ENCODE measurements at places on chromosomes 13 and 19. TPM values are rescaled to one million over a fixed set of nuclear protein-coding genes. Genes with fewer than 3 reads are reported as not detected.

GRCh38 chr19:41316306-41316920 is 6.4 kb downstream of the CCDC97 start:
- H3K27ac ChIP-seq = no peak overlapping the region
- H3K4me3 ChIP-seq = no peak overlapping the region
- no peak for DNase-seq
- H3K36me3 ChIP-seq = peaks cover 73% of the 10 kb centered on the region

DNA sequence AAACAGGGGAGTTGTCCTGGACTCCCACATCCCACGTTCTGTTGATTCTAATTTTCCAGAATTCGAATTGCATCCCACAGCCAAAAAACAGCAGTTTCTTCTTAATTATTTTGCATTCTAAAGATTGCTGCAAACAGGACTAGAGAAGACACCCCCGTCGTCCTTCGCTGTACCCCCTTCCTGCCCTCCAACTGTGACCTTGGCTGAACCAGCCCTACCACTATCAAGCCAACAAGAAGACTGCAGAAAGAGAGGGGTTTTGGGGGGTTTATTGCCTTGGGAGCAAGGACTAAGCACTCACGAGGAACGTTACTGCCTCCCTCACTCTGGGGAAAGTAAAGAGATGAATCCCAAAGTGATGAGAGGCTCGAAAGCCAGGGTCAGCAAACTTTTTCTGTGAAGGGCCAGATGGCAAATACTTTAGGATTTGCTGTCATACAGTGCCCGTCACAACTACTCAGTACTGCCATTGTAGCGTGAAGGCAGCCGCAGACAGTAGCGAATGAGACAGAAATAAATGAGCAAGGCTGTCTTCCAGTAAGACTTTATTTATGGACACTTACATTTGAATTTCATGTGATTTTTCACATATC is 32.5 kb upstream of the KATNAL1 start:
- no peaks in the 10 kb centered on the region for H3K27me3 ChIP-seq
- no peak overlapping the region for H3K4me3 ChIP-seq
- no peak for DNase-seq

DNA sequence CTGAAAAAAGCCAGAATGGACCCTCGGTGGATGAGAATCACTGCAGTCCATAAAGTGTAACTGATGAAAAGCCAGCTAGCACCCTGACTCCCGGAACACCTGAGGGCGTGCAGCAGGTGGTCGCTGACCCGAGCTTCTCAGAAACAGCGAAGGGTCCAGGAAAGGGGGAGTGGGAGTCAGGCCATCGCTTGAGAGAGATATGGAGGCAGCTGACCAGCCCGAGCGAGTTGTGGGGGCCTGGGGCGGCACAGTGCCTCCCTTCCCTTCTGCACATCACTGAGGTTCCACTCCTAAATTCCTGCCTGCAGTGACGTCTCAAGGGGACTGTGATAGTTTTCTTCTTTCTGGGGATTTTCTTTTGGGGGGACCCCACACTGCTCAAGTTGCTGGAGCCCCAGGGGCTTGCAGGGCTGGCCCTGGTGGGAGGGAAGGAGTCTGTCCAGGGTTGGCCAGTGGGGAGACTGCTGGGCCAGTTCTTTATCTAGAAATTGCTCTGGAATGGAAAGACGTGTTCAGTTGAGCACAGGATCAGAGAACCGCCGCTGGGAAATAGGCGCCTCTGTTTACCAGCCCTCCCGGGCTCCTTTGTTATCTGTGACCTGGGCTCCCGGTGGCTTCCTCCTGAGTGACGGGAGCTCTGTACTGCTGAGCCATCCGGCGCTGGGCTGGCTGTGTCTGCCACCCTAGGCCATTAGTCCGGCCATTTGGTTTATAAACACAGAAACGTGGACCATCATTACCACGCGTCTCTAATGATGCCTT is 71.3 kb downstream of the RAB20 start:
- H3K4me1 ChIP-seq = no peaks in the 10 kb centered on the region
- H3K4me3 ChIP-seq = no peak overlapping the region
- no peaks in the 10 kb centered on the region for H3K27me3 ChIP-seq
- DNase-seq = no peak

GRCh38 chr19:2254064-2254872 is 1.9 kb downstream of the JSRP1 start:
- no peak overlapping the region for H3K27ac ChIP-seq
- DNase-seq = no peak
- H3K4me1 ChIP-seq = peaks cover 32% of the 10 kb centered on the region
- H3K4me3 ChIP-seq = peak overlapping the region; percentile 71
- H3K36me3 ChIP-seq = no peaks in the 10 kb centered on the region

- no peak for DNase-seq
- H3K27me3 ChIP-seq = no peaks in the 10 kb centered on the region
- peaks cover 8% of the 10 kb centered on the region for H3K36me3 ChIP-seq
- H3K4me3 ChIP-seq = no peak overlapping the region
- H3K27ac ChIP-seq = no peak overlapping the region
These were observed 20.5 kb upstream of the ARL11 start for GRCh38 chr13:49607761-49608160.

DNA sequence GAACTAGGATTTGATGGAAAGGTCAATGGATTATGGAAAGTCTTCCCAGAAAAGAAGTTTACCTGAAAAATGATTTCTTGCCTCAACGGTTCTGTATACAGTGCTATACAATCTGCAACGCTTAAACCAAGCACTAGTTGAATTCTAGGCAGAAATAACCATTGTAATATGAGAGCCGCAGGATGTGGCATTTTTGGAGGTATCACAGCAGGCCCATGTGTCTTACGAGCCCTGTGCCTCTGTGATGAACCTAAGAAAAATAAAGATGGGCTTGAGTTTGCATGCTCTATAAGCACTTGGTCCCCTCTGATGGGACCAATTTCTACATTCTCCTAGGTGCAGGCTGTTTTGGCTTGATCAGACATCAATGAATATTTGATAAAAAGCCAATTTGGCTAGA is 78.7 kb upstream of the RFC3 start:
- peaks cover 3% of the 10 kb centered on the region for H3K27me3 ChIP-seq
- no peaks in the 10 kb centered on the region for H3K36me3 ChIP-seq
- H3K4me3 ChIP-seq = no peak overlapping the region
- H3K27ac ChIP-seq = no peak overlapping the region
- peaks cover 12% of the 10 kb centered on the region for H3K4me1 ChIP-seq

- H3K4me3 ChIP-seq = no peak overlapping the region
- H3K27me3 ChIP-seq = peaks cover 4% of the 10 kb centered on the region
These were observed 14.9 kb upstream of the SLITRK5 start for GRCh38 chr13:87656306-87656705.

DNA sequence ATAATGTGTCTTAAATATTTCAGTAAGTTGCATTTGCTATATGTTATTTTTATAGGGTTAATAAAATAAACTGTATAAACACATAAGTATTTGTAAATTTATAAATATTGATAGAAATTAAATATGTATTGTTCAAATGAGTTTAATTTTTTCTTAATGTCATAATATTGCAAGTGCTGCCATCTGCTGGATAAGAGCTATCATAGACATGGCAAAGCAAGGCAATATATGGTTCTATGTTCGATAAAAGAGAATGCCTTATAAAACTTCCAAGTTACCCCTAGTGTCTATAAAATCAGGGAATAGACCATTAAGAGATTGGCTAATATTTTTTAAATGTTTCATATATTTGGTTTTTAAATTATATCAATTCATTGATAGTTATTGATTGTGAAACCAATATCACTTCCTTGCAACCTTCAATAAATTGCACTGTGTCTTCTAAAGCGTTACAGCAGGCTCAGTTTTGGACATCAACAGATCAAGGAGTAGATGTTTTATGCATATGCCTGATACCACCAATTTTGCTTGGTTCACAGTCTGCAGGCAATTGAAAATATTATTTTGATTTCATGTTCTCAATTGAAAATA is 29.0 kb upstream of the SLITRK6 start:
- no peaks in the 10 kb centered on the region for H3K36me3 ChIP-seq
- no peak overlapping the region for H3K27ac ChIP-seq
- no peaks in the 10 kb centered on the region for H3K27me3 ChIP-seq

GRCh38 chr13:46759846-46760245 is 37.1 kb downstream of the ESD start:
- H3K4me1 ChIP-seq = peaks cover 8% of the 10 kb centered on the region
- H3K4me3 ChIP-seq = no peak overlapping the region
- no peaks in the 10 kb centered on the region for H3K27me3 ChIP-seq
- no peak overlapping the region for H3K27ac ChIP-seq
- no peaks in the 10 kb centered on the region for H3K36me3 ChIP-seq
- DNase-seq = no peak

- H3K4me3 ChIP-seq = peak overlapping the region; percentile 55
- peaks cover 12% of the 10 kb centered on the region for H3K4me1 ChIP-seq
- peaks cover 34% of the 10 kb centered on the region for H3K27me3 ChIP-seq
- no peak overlapping the region for H3K27ac ChIP-seq
These were observed 727 bp downstream of the CNMD start for GRCh38 chr13:52738719-52739467.

- no peak overlapping the region for H3K4me3 ChIP-seq
- peaks cover 2% of the 10 kb centered on the region for H3K27me3 ChIP-seq
- no peak overlapping the region for H3K27ac ChIP-seq
- H3K4me1 ChIP-seq = no peaks in the 10 kb centered on the region
- DNase-seq = no peak
These were observed 13.3 kb downstream of the DACH1 start for GRCh38 chr13:71853725-71854124.

DNA sequence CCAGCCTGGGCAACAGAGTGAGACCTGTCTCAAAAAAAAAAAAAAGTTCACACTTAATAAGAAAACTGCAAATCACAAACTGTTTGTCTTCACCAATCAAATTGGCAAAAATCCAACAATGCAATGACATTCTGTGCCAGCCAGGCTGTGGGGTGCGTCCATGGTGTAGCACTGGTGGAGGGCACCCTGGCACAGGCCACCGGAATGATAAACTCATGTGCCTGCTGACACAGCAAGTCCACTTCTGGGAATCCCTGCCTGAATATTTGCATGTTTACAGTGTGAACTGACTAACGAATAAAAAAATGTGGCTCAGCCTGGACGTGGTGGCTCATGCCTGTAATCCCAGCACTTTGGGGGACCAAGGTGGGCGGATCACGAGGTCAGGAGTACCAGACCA is 1.6 kb upstream of the LRRC25 start:
- no peaks in the 10 kb centered on the region for H3K36me3 ChIP-seq
- H3K4me3 ChIP-seq = no peak overlapping the region
- no peak for DNase-seq
- H3K4me1 ChIP-seq = peaks cover 5% of the 10 kb centered on the region

DNA sequence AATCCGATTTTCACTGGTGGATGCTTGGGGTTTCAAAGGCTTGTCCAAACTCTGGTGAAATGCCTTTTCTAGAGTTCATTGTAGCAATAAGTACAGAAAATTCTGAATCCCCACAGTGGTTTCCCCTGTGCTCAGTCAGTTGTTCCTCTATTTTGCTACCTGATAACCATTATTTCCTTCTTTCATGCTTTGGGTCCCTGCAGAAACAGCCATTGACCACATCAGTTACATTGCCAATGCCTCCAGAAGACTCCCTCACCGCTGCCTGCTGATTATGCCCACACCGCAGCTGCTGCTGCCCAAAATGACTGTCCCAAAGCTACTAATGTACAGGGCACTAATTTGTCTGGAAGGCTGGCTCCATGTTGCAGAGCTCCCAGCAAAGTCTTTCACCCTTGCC is 517.3 kb downstream of the KLF12 start:
- no peak overlapping the region for H3K27ac ChIP-seq
- no peaks in the 10 kb centered on the region for H3K27me3 ChIP-seq
- no peak for DNase-seq
- H3K36me3 ChIP-seq = peaks cover 4% of the 10 kb centered on the region
- H3K4me1 ChIP-seq = peaks cover 7% of the 10 kb centered on the region

DNA sequence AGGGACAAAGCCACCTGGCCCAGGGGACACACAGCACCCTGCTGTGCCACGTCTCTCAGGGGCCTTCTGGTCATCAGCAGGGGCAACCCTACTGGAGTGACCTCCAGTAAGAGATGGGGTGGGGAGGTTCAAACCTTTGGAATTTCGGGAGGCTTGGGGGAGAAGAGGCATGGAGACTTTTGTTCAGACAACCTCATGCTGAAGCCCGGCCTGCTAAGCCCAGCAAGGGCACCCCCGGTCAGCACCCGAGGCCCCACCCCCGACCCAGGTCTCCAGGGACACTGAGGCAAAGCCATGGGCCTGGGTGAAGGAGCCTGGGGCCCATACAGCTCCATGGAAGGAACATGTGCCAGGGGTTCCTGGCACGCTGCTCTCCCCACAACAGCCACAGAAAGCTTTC is 23.3 kb downstream of the ZNF787 start:
- H3K36me3 ChIP-seq = peaks cover 43% of the 10 kb centered on the region
- H3K4me3 ChIP-seq = no peak overlapping the region
- H3K27me3 ChIP-seq = no peaks in the 10 kb centered on the region
- H3K4me1 ChIP-seq = peaks cover 16% of the 10 kb centered on the region

Gene RHPN2
- 1.8 TPM for total RNA-seq

Gene PLVAP
- total RNA-seq = not detected

Gene NBEA
- total RNA-seq = 8.0 TPM

Gene KL
- 0.29 TPM for total RNA-seq

Gene ZNF844
- total RNA-seq = 34.8 TPM

Gene ZNF525
- total RNA-seq = 36.3 TPM

Gene CEACAM8
- not detected for total RNA-seq

Gene RPL18A
- total RNA-seq = 2,989 TPM

Gene CD37
- 328 TPM for total RNA-seq

Gene TBXA2R
- total RNA-seq = 18.5 TPM

Gene ZNF8
- total RNA-seq = 13.1 TPM

Gene ADGRE2
- total RNA-seq = not detected
